IMR-90 (cell line): ENCODE measurements at places on chromosomes 3 and 15. TPM values are rescaled to one million over a fixed set of nuclear protein-coding genes. Genes with fewer than 3 reads are reported as not detected.

Gene OR5K2
- not detected in 2 replicates for total RNA-seq

Gene SEC61A1
- total RNA-seq = 478 and 487 TPM in 2 replicates

Gene RYR3
- total RNA-seq = 0.18 TPM in 1 of 2 replicates, not detected in the other

Gene SYNPR
- total RNA-seq = not detected in 2 replicates

Gene C3orf20
- total RNA-seq = not detected in 2 replicates

Gene SCAP
- 30.8 and 34.6 TPM in 2 replicates for total RNA-seq

DNA sequence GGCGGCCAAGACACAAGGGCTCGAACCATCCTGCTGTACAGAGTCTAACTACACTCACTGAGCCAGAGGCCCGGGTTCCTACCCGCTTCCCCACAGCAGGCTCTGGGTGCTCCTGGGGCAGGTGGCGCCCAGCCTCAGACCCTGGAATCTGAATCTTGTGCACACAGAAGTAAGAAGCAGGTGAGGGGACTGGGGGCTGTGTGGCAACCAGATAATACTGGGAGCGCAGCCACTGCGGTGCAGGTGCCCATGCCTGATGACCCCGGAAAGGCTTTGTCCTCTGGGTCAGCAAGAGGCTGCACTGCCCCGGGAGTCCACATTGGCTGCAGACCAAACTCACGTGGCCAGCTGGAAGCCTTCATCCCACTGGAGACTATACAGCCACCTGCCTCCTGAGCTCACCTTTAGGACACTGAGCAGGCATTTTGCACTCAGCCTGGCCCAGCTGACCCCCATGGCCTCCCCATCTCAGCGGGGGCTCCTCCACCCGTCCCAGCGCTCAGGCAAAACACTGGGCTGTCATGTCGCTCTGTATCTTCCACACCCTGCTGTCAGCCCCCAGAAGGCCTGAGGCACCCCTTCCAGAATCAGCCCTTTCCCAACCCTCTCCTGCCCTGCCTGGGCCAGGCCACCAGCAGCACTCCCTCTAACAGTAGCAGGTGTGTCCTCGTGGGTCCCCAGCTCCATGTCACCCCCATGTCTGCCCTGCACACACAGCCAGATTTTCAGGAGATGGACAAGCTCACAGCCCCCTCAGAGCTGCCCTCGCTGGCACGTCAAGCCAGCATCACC lies 101.0 kb upstream of the IQSEC1 start:
- no peak for DNase-seq

DNA sequence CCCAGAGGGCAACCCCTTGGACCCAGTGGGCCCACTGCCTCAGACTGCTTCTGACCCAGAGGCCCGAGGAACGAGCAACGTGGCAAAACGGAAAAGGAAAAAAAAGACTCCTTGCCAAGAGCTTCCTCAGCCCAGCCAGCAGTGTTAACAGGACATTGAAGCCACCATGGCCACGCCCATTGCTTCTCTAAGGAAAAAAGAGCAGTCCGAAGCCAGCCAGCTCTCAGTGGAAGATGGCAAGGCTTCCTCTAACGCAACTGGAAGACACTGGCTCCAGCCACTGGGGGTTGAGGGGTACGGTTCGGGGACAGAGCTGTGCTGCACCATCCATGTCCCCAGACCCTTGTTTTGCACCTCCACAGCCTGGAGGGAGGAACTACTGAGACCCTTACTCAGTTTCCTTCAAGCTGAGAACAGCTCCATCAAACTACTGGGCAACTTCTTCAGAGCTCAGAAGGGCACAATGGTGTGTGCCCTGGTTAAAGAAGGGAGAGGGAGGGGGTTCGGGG lies 10.7 kb downstream of the BMF start:
- DNase-seq = no peak
